ENCODE measurements at places on chromosomes 13 and 19.

GRCh38 chr19:20482721-20483120, 82.9 kb downstream of the ZNF737 start:
- DNase-seq, result peak; percentile 37

GRCh38 chr19:47020132-47020805, 632 bp downstream of the NPAS1 start:
- no peak for DNase-seq

- peak; percentile 15 for DNase-seq
These were observed 1404.5 kb upstream of the SPRY2 start for GRCh38 chr13:81745391-81745790.

- DNase-seq, result peak; percentile 47
These were observed 25.3 kb upstream of the HOMER3 start for GRCh38 chr19:18966307-18966706.

- DNase-seq, result no peak
These were observed 87.8 kb downstream of the RAP2A start for GRCh38 chr13:97521726-97522125.

DNA sequence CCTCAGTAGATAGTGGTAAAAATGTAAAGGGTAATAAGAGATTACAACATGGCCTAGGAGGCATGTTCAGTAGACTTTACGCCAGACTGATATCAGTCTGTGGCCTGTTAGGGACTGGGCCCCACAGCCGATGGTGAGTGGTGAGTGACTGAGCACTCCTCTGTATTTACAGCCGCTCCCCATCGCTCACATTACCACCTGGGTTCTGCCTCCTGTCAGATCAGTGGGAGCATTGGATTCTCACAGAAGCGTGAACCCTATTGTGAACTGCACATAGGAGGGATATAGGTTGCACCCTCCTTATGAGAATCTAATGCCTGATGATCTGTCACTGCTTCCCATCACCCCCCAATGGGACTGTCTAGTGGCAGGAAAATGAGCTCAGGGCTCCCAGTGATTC, 17.9 kb downstream of the NLRP11 start:
- no peak for DNase-seq

DNA sequence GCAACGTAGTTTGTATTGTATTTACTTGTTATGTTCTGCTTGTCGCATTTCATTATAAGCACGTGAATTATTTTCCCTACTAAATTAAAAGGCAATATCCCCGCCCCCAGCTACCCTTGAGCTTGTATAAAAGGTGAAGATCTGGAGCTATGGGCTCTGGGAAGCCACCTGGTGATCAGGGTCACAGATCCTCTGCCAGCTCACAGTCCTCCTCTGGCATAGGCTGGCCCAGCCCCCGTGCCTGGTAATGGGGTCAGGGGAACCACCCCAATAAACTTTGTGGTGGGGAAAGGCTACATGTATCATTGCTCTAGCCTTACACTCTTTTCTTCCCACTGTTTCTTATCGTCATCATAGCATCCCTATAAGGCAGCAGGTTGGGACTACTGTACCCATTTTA, 190.2 kb upstream of the TSHZ3 start:
- no peak for DNase-seq

GRCh38 chr13:49791315-49791710, 1.2 kb downstream of the KPNA3 start:
- peak; percentile 53 for DNase-seq

DNA sequence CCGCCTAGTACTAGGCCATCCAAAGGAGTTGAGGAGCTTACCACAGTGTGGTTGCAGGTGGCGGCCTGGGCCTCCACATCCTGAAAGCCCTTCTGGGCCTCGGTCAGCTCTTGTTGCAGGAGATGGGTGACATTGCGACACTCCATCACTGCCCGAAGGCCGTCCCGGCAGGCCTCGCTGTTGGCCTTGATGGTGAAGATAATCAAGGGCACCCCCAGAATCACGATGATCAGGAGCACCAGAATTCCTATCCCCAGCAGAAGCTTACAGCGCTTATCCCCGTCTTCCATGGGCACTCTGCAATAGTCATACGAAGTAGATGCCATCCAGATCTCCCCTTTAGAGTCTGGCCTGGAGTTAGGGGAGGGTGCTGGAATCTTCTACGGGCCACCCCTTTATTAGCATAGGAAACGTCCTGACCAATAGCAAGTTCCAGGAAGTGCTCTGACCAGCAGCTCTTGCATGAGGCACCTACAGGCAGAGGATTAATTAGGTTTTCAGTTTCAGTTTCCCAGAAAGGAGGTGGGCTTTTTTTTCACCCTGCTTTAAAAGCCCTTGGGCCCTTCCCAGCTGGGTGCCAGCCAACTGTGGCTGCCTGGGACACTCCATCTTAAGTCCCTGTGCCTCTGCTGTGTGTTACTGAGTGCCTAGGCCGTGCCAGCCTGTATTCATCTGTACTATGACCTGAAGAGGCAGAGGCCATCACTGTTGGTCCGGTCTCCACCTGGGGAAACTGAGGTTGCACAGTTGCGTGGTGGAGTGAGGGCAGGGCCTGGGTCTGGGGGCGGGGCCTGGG, at the start of gene BST2:
TSS of gene BST2 (minus strand) at position 381 of the 796 bp plus-strand sequence. CDS start at position 326, 55 bp downstream.
- DNase-seq, result no peak

DNA sequence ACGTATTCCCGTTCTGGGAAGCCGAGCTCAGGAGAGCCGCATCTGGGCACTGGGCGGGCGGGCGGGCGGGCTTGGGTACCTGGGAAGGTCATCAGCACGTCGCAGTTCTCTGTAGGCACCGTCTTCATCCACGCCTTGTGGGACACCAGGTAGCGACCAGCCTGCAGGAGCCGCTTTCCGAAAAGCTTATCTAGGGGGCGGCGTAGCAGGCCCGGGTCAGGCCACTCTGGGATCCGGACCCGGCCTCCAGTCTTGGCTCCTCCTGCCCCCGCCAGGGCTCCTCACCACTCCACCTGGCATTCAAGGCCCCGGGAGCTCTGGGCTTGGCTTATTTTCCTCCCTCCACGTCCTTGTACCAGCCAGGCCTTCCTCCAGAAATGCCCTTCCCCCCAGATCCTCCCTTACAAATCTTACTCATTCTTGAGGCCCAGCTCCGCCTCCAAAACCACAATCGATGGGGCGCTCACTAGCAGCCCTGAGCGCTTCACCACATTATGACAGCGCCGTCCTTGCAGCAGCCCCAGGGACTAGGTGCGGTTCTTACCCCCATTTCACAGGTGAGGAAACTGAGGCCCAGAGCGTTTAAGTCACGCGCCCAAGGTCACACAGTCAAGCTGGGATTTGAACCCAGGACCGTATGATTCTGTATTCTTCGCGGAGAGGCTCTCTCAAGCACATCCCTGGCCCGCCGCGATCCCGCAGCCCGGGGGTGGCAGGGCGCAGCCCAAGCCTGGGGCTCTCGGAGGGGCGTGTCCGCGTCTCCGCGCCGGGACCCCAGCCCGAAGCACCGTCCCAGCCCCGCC, 843 bp downstream of the ANO8 start:
- DNase-seq, result no peak

- DNase-seq, result no peak
These were observed 97.1 kb downstream of the CYSLTR2 start for GRCh38 chr13:48750588-48751383.

DNA sequence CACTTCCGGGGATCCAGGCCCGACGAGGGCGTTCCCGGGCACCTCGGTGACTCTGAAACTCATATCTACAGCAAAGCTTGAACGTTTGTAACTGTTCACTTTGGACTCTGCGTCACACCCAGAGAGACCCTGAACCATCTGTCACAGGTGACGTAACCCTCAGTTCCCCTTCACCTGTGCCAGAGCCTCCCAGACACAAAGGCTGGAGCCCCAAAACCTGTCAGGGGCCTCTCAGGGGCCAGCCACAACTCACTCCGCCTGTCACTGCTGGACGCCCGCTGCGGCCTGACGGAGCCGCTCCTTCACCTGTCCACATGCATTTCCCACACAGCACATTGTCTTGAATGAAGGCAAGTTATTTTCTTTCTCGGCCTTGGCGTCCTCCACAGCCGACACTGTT, 8.0 kb downstream of the RASA3 start:
- no peak for DNase-seq

DNA sequence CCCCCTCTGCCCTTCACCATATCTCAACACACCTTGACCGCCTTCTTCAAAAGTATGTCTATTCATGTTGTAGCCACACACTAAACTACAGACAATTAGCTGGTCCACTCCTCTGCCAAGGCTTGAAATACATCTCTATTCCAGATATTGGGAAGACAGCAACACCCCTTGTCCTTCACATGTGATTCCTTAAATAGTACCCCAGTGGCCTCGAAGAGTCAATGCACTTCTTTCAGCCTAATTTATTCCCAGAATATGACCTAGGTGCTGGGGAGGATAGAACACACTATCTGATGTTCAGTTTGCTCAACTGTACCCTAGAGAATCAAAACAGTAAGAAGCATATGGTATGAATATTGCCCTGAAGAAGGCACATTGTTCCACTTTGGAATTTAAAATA, 82.4 kb upstream of the DACH1 start:
- no peak for DNase-seq

GRCh38 chr13:18977857-18978256, 203.8 kb downstream of the TUBA3C start:
- DNase-seq, result no peak

GRCh38 chr13:51240958-51241357, 18.8 kb downstream of the FAM124A start:
- DNase-seq, result no peak

GRCh38 chr19:58252102-58252685, 23.5 kb downstream of the ZNF544 start:
- no peak for DNase-seq

GRCh38 chr13:40528881-40529280, 137.6 kb downstream of the FOXO1 start:
- DNase-seq, result no peak

GRCh38 chr19:19627621-19628500, at the start of gene LPAR2:
LPAR2 (minus strand) TSS chr19:19628220; CDS start chr19:19627275, 945 bp downstream.
- peak; percentile 88 for DNase-seq

DNA sequence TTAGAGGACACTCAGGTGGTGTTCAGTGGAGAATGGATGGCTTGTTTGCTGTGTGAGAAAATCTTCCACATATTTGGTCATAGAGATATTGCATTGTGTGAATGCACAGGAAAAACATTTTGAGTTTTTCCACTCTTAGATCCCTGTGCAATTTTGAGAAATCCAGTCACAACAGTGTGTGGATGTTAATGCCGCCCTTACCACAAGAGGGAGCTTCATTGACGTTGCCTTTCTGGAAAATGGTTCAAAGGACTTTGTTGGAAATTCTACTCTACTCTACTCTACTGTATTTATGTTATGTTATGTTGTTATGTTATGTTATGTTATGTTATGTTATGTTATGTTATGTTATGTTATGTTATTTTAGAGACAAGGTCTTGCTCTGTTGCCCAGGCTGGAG, 13.4 kb downstream of the ZNF20 start:
- DNase-seq, result peak; percentile 44

DNA sequence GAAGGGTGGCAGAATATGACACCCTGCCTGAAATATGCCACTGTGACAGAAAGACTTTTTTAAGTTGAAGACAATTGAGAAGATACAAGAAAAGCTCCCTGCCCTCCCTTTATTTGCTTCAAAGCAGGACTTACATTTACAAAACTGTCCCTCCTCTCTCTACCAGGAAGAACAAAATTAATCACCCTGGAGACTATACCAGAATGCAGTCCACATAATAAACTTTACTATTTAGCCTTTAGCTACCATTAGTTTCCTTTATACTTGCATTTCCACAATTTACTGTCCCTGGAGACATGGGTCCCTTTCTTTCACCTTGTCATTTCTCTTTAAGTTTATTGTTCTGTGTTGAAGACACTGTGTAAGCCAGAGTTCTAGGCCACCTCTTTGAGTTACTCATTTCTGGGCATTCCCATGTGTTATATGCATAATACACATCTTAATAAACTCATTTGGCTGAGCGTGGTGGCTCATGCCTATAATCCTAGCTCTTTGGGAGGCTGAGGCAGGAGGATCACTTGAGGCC, 238.8 kb downstream of the RFC3 start:
- no peak for DNase-seq

GRCh38 chr19:18062028-18062427, 24.7 kb downstream of the IL12RB1 start:
- DNase-seq, result peak; percentile 90

GRCh38 chr13:111612886-111613285, 292.4 kb downstream of the TEX29 start:
- DNase-seq, result no peak

DNA sequence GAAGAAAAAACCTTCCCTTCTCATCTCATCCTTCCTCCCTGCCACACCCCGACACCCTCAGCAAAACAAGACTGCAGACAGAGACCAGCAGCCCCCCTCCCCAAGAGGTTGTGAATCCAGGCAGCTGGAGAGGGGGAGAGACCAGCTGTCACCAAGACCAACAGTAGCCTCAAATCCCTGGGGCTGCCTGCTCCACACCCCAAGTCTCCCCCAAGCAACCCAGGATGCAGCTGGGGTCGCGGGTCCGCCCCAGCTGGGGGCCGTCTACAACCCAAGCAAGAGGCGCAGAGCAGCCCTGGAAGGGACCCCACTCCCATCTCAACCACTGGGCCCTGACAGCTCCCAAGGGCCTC, 7.1 kb downstream of the KLF16 start:
- peak; percentile 63 for DNase-seq

- peak; percentile 75 for DNase-seq
These were observed 754 bp upstream of the SIX5 start for GRCh38 chr19:45769821-45770191.

DNA sequence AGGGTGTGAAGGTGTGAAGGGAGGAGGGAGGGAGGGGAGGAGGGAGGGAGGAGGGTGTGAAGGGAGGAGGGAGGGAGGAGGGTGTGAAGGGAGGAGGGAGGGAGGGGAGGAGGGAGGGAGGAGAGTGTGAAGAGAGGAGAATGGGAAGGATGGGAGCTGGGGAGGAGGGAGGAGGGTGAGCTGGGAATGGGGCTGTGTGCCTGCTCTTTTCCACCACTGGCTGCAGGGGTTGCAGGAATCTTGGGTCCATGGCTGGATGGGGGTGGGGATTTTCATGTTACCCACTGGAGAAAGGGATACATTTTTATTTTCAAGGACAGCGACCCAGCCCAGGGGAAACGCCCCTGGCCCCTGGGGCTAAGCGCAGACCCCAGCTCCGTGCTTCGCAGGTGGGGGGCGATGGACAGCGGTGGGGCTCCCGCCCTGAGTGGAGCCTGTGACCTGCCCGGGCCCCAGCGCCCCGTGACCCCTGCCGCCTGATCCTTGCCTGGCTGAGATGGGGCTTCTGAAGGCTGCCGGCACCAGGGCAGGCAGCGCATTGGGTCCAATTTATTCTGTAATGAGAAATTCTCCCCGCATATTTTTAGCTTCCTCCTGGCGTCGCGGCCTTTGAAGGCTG, 3.0 kb upstream of the EFNA2 start:
- no peak for DNase-seq

- DNase-seq, result no peak
These were observed 6.0 kb downstream of the AKT2 start for GRCh38 chr19:40279120-40279551.

GRCh38 chr19:38739440-38740256, 4.6 kb downstream of the CAPN12 start:
- no peak for DNase-seq

- DNase-seq, result no peak
These were observed 130.6 kb downstream of the COG6 start for GRCh38 chr13:39786091-39786490.
